ENCODE measurements at places on chromosomes 3 and 15.

- no peak for DNase-seq
Observed at GRCh38 chr15:31305796-31306425, 20.7 kb upstream of the KLF13 start.

GRCh38 chr3:157135671-157136396 is 24.1 kb downstream of the CCNL1 start:
- DNase-seq: no peak

- DNase-seq: no peak
Observed at GRCh38 chr3:172616031-172616461, 92.8 kb upstream of the TNFSF10 start.

DNA sequence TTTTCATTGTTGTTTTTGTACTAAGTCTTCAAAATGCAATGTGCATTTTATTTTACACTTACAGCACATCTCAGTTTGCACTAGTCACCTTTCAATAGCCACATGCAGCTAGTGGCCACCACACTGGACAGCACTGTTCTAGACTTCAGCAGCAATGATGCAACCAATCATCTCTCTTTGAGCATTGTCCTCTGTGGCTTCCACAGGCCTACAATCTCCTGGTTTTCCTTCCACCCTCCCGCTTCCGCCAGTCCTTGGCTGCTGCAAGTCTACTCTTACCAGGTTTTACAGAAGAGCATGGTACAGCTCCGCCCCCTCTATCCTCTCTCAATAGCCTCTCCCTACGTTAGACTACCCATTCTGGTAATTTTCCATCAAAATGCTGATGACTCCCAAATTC is 25.1 kb upstream of the FSIP1 start:
- no peak for DNase-seq

DNA sequence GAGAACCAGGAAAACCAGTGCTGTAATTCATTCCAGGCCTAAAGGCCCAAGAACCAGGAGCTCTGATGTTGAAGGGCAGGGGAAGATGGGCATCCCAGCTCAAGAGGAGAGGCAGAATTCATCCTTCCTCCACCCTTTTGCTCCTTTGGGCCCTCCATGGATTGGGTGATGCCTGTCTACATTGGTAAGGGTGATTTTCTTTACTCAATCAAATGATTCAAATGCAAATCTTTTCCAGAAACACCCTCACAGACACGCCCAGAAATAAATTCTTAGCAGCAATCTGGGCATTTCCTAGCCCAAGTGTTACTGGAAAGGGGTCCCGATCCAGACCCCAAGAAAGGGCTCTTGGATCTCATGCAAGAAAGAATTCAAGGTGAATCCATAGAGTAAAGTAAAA is 17.6 kb upstream of the APOD start:
- DNase-seq: no peak

DNA sequence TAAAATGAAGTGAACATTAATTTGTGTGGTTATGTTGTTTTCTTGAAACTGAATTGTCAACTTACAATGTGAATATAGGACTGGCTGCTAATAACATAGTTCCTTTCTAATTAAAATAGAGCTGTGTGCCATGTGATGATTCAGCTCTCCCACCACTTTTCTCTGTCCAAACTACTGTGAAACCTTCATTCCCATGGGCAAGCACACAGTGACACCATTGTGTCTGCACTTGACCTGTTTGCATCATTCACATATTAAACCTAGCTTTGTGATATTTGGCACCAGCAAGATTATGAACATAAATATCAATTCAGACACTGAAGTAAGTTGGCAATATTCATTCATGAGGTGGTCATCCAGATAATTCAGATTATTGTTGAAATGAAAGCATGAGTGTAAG is 78.8 kb upstream of the TCF12 start:
- no peak for DNase-seq

GRCh38 chr3:31707286-31707685 is 174.6 kb downstream of the STT3B start:
- no peak for DNase-seq

DNA sequence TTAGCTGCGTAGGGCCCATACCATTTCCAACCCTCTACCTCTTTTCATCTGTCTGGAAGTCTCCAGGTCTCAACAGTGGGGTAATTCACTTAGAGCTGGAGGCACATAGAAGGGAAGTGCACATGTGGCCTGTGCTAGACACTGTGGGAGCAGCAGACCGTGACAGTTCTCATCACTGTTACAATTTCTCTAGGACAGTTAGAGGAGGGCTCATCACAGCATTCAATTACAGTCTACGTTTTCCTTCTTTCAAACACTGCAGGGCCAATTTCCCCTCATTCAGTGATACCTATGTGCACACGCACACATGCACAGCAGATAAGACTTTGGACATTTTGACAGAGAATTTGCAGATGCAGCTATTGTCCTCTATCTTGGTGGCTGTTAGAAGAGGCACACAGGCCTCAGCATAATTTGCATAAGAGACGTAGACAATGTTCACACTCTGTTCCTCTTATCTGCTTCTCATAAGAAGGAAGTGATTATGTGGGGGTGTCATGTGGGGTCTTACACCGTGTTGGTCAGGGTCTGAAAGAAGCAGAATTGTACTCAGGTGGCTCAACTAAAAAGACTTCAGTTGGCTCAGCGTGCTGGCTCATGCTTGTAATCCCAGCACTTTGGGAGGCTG is 12.6 kb upstream of the HRG start:
- DNase-seq: no peak

DNA sequence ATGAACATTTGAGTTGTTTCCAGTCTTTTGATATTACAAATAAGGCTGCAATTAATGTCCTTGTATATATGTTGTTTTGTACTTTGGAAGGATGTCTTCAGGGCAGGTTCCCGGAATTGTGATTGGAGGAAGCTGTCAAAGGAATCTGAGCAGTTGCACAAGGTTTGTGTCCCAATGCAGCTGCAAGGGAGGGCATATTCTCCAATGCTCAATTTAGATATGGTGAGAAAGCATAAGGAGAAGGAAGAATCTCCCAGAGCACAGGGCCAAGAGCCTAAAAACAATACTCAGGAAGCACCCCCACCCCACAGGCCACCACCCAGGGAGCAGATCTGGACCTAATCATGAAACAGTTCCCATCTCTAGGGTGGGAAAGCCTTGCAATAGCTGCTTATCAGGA is 228.0 kb upstream of the LRRFIP2 start:
- no peak for DNase-seq

DNA sequence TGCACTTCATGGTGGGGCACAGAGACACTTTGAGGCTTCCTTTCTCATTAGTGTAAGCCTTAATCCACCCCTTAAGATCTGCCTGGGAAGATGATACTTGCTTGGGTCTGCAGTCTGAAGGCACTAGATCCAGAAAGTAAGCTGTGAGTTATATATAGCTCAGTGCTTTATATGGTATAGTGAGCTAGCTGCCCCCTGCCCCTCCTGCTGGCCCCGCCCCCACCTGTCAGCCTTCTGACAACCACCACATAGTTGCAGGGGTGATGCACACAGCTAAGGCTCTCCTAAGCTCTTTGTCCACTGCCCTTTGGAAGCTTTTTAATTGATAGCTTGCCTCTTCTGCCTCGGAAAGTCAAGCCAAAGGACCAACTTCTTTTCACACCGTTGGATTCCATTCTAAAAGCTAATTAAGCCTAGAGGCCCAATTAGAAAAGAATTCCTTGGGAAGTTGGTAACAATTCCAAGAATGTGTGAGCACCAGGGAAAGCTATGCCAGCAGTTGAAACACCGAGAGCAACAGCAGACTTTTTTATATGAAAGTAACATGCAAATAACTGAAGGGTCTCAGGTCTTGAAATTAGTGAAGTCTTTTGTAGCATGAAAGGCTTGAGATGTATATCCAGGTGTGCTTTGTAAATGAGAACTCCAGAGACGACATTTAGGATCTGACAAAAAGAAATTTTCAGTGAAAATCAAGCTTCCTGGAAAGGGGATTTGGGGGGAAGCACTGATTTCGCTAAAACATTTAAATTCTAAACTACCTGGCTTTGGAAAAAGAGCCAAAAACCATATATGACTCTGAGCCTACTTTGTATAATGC is 2.3 kb downstream of the TPM1 start:
- peak; percentile 69 for DNase-seq

- no peak for DNase-seq
Observed at GRCh38 chr3:174331095-174331800, 527.9 kb upstream of the NAALADL2 start.

GRCh38 chr3:188008582-188009213 is 145.3 kb upstream of the LPP start:
- no peak for DNase-seq

- no peak for DNase-seq
Observed at GRCh38 chr3:20752416-20752815, 566.4 kb upstream of the SGO1 start.

DNA sequence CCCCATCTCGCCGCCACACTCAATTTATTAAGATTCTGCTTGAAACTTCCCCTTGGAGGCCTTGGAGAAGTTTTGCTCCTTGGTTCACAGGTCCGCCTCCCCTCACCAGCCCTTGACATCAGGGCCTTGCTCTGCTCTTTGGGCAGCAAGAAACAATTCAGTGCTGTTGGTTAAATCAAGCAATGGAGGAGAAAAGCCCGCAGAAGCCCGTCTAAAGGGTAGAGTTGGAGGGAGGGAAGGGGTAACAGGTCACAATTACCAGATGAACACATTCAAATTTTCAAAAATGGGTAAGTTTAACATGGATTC is 429 bp downstream of the PARP9 start:
- peak; percentile 25 for DNase-seq

DNA sequence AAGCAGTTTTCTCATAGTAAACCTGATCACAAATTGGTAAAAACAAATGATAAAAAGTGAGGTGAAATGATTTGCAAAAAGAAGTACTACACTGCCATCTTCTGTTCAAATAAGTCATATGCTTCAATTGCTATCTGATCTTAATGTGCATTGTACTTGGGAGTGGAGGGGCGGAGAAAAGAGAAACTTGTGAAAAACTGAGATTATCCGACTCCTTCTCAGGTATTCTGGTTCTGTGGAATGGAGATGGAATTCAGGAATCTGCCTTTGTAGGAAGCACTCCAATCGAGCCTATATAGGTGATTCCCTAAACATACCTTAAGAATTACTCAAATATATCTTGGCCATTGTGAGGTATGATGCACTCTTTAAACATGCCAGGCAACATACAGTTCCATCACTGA is 180.6 kb downstream of the CHL1 start:
- DNase-seq: no peak

- no peak for DNase-seq
Observed at GRCh38 chr3:70277304-70277703, 35.1 kb downstream of the MDFIC2 start.

All from Daoy (cell line).